Stimulated activated CD8-positive, alpha-beta memory T cell treated with anti-CD3 and anti-CD28 coated beads, Interleukin-7, amount 100 ng/mL, for 4 hours (primary cell): ENCODE measurements at places on chromosomes 2 and 18.

DNA sequence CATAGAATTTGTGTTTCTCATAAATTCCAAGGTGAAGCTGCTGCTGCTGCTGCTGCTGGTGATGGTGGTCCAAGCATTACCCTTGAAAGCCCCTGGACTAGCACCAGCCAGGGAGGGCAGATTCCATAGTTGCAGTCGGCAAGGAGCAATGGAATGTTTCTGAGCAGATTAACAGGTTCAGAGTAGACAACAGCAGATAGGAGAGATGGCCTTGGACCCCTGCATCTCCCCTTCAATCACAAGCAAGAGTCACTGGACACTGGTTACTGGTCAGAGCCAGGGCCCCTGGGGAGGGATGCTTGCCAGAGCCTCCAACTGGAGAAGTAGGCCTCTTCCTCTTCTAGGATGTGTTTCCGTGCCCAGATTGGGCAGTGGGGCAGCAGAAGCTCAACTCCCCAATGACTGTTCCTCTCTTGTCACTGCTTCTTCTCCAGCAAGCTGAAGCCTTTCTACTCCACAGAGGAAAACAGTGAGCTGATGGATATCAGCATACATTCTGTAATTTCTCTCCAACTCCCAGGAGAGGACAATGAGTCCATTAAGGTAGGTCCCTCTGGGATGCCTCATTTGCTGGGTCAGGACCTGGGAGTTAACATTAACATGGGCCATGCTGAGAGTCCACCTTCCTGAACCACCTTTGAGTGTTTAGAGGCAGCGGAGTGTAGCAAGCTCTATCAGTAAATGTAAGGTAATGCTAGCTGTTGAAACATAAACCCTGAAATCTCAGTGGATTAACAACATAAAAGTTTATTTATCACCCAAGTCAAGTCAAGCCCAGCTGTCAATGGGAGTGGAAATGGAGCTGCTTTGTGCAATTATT, 35.3 kb downstream of the MROH2A start:
- DNase-seq: no peak

DNA sequence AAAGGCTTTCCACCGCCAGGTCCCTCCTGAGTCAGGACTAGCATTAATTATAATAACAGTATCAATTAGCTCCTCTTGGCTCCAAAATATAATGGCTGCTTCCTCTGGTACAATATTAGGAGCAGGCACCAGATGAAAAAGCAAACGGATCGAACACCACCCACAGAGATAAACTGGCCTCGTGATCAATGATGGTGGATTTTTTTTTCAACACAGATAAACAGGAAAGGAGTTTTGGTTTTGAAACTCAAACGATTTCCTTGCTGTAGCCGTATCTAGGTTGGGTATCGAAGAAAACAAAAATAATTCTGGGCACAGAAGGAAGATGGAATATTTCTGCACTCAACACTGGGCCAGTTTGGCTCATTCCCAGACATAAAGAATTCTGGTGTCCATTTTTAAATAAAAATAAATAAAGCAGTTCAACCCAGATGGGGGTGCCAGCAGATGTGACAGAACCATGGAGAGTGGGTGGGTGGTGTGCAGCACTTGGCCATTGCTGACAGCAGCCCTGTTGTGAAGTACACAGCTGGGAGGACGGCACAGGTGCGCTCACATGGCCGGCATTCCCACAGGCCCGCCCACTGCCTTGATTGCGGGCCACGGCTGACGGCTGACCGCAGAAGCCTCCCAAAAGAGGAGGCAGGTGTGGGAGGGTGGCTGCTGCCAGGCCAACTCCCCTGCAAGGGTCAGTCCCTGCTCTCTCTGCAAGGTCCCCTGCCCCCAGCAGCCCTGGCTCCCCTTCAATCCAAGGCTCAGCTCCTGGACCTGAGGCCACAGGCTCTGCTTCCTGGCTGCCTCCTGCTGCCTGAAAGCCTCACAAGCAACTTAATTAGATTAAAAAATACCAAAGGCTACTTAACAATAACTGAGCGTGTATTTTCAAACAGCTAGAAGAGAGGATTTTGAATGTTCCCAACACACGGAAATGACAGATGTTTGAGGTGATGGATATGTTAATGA, 351.9 kb upstream of the ID2 start:
- DNase-seq: no peak

GRCh38 chr2:61205132-61205531, 43.1 kb downstream of the C2orf74 start:
- no peak for DNase-seq

DNA sequence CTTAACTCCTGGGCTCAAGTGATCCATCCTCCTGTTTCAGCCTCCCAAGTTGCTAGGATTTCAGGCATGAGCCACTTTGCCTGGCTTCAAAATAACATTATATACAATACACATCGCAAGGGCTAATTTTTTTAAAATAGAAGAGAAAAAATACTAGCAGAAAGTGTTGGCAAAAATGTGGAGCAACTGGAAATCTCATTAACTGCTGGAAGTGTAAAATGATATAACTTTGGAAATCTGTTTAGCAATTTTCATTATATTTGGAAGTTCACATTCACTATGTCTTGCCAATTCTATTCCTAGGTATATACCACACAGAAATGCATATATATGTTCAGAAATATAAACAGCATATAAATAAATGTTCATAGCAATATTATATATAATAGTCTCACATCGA, 55.1 kb upstream of the ZBTB14 start:
- DNase-seq: no peak

- no peak for DNase-seq
Measured at GRCh38 chr2:38109732-38110181, 33.8 kb upstream of the CYP1B1 start.

DNA sequence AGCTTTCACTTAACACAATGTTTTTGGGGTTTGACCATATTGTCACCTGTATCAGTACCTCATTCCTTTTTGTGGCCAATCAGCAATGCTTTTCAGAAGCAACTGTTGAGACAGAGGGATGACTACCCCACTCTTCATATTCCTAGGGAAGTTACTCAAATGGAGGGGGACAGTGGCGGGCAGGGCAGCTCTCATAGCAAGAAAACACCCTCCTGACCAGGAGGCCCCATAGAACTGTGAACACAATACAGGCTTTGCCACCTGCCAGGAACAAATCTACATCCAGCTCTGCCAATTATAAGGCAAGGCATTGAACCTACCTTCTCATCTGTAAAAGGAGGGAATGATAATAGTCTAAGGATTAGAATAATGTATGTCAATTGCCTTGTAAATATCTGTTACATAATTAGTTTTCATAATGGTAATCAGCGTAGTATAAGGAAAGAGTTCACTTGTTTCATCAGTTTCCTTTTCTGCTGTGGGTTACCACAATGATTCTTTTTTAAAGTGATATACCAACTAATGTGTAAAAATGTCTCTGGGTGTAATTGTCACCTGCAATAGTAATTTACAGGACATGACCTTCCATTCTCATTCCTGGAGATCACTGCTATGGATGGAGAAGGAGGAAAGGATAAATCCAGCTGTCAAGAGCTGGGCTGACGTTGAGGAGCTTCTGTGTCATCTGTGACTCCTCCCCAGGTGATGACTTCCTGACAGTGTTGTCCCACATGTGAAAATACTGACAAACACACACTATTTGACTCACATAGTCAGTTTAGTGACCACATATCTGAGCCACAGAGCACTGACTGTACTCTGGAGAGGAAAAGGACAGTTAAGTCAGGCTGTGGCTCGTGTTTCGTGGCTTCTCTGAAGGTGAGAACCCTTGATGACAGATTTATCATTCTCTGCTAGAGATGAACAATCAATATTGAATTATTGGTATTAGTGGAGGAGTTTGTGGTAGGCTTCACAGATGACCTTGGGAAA, 13.5 kb downstream of the ALPK2 start:
- DNase-seq: peak; percentile 35

DNA sequence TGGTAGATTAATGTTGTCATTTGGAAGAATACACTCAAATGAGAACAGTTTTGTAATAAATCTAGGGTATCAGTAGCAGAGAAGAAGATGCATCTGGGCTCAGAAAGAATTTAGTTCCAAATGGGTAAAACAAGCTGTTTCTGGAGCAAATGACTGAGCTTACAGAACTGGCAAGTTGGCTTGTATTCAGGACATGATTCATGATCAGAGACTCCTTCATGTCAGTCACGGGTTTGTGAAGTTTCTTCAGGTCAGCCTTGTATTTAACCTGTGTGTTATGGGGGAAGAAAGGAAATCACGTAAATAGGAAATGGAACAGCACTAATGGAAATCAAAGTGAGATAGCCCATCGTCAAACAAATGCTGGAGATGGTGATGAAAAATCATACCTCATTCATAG, 109.1 kb downstream of the RIF1 start:
- DNase-seq: no peak

- no peak for DNase-seq
Measured at GRCh38 chr2:205858881-205859441, 176.7 kb downstream of the NRP2 start.

DNA sequence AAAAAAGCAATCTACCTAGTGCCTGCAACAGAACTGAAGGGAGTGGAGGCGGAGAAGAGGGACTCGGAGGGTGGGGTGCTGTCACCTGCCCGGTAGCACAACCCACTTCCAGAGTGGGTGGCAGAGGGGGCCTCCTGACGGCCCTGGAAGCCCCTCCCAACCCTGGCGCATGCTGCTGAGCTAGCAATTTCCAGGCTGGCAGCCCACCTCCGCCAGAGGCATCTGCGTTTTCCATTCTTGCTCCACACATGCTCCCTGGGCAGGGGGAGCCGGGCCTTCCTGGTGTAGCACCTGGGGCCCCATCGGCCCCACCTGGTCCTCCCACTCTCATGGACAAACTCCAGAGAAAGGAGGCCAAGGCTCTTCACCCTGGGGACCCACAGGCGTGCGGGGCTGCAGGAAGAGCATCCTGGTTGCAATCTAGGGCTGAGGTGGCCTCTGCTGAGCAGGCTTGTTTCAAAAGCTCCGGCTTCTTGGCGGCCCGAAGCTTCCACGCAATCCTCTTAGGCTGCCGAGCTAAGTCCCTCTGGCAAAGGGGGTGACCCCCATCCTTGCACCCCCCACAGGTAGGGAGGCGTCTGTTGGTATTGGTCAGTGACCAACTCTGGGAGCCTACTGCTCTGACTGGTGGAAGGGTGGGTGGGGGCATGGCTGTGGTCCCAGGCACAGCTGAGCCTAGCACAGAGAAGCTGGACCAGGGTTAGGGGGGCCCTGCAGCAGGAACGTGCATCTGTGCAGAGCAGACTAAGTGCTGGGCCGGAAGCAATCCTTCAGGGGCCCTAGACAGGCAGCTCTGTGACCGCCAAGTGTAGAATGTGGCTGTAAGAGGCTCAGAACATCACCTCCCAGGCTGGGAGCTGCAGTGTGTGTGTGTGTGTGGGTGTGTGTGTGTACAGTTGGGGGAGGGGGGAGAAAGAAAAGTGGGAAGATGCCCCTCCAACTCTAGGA, 2.6 kb downstream of the HS6ST1 start:
- no peak for DNase-seq

- DNase-seq: no peak
Measured at GRCh38 chr2:105521176-105521575, 122.3 kb upstream of the FHL2 start.

DNA sequence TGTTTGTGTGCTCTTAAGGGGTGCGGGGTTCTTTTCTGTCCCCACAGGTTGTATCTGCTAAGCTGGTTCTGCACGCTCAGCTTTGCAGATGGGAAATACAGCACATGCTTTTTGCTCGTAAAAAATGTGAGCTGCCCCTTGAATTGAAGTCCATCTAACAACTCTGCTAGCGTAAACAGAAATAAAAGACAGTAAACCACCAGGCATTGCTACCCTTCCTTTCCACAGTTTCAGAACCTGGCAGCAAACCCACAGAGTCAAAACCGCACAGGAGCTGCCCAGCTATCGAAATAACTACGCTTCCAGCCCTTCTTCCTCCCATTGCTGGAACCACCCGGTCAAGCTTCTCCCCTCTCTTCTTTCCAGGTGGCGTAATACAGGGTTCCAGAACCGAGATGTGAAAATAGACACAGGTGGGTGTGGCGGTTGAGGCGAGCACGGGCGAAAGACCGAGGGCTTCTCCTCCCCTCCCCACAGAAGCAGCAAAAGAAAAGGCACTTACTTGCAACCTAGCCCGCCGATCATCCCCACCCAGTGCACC, 479 bp downstream of the SCN9A start:
- DNase-seq: no peak

DNA sequence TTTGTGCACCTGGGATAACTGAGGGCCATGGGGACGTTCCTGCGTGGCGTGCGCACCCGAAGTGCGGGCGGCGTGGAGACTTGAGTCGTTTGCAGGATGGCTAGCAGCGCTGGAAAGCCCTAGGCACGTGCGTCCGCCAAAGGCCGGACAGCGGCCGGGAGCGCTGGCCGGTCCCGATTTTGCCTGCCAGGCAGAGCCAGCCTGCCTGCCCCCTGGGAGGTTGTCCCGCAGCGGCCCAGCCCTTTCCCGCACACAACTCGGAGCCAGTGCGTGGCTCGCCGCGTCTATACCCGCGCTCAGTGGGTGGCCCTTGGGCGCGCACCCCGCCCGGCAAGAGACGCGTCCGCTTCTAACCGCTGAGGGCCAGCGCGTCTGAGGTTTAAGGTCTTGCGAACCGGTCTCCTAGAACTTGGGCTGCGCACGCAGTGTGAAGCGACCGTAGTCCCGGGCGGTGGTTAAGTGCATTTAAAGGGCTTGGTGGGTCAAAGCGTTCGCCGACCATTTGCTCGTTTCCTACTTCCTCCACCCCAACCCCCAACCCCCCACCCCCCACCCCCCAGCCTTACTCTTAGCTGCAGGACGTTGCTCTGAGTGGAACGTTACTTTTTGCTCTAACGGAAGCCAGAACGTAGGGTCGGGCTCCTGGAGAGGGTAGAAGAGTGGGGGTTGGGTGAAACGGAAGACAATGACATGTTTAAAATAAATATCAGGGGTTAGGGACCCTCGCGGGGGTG, 627 bp downstream of the CDCA7 start:
- no peak for DNase-seq

DNA sequence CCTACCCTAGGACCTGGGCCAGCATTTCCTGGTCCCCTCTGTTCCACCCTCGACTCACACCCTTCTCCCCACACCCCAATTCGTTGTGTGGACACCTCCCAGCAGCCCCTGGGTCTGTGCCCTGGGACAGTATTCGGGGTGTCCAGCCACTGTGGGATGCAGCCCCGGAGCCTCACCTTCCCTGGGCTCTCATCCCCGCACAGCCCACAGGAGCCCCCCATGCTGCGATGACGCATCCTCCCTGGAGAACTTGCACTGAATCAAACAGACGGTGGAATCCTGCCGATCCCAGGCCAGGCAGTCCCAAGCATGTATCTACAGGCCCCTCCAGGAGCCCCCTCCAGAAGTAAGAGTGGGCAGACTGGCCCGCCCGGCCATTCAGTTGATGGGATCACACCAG, 9.7 kb downstream of the ITM2C start:
- DNase-seq: no peak

GRCh38 chr2:120469426-120469825, 123.5 kb downstream of the INHBB start:
- no peak for DNase-seq
